ENCODE measurements at places on chromosomes 13 and 19.

- DNase-seq, result no peak
Measured at GRCh38 chr13:111482126-111482525, 161.7 kb downstream of the TEX29 start.

DNA sequence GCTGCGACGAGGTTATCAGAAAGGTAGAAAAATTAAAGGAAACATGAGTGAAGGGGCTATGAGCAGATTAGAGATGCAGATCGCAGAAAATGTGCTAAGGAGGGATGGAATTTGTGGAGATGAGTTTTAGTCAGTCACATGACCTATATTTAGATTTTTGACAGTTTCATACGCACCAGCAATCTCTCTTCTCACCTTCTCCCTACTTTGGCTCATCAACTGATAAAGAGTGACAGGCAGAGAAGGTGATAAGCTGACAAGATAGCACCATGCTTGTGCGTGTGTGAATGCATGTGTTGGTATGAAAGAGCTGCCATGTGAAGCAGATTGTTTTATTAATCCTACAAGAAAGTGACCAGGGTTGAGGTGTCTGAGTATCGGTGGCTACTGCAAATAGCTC lies 252.6 kb downstream of the RAP2A start:
- DNase-seq, result no peak

DNA sequence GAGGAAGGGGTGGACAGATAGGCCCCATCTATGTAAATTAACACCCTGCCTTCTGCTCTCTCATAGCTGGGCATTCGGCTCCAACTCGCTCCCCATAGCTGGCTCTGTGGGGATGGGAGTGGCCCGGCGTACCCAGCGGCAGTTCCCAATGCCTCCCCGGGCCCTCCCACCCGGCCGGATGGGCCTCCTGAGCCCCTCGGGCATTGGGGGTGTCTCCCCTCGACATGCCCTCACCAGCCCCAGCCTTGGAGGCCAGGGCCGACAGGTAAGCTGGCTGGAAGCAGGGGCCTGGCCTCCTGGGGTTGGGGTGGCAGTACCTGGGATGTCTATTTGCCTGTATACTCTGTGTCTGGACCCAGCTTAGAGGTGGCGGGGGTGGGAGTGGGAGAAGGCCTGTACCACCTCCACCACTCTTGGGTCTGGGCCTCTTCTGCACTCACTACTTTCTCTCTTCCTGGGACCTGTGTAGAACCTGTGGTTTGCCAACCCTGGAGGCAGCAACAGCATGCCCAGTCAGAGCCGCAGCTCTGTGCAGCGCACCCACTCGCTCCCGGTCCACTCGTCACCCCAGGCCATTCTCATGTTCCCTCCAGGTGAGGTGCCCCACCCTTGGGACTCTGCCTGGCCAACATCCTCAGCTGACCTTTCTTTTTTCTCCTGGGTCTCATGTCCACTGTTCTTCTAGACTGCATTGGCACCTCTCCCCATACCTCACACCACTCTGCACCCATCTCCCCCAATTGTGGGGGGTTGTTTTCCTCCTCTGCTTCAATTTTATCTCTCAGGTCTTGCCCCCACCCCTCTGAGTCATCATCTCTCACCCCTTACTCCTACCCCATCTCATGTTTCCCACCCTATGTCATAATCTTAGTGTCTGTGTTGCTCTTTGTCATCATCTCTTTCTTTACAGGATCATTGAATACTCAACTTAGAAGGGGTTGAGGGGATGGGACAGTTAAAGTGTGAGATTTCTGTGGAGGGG lies 10.1 kb downstream of the PAF1 start:
- no peak for DNase-seq

GRCh38 chr19:35757749-35758608 lies at the start of gene PROSER3:
PROSER3 (plus strand) TSS chr19:35758176; CDS start chr19:35758216, 40 bp downstream.
- peak; percentile 100 for DNase-seq

DNA sequence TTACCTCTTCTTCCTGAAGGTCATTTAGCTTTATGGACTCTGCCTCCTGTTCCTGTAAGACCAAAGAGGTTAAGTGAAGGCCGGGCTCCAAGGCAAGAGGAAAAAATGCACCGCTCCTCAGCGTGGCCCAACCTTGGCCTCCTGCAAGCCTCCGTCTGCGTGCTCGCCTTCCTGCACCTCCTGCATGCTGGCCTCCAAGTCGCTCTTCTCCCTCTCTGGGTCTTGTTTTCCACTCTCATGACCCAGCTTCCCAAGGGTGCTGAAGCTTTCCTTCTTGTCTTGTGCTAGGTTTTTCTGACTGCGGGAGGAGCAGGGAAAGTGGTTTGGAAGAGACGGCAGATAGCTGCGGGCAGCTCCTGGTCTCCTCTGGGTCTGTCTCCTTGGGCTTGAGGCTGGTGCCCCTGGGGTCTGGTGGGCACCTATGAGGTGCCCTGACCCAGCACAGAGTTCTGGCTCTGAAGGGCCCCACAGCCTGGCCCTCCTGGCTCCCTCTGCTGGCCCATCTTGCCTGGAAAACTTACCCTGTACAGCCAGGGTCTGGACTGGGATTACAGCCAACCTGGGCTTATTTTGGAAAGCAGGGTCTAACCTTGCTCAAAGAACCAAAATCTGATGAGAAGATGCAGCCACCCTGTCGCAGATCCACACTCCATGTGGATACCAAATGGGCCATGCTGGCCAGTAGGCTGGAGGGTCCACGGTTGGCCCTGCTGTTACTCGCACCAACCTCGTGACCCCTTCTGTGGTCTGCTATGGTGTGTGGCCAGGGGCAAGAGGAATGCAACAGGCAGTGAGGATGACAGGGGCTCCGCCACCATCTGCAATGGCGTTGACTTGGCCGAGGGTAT lies 5.2 kb downstream of the C13orf46 start:
- no peak for DNase-seq

- no peak for DNase-seq
Measured at GRCh38 chr13:40464337-40465014, 202.0 kb downstream of the FOXO1 start.

GRCh38 chr13:31236211-31236786 lies 36.5 kb downstream of the B3GLCT start:
- DNase-seq, result peak; percentile 26

GRCh38 chr19:8083141-8083540 lies 30.6 kb downstream of the CCL25 start:
- no peak for DNase-seq

GRCh38 chr19:17424743-17425365 lies 5.0 kb downstream of the MVB12A start:
- DNase-seq, result peak; percentile 50

GRCh38 chr13:73141292-73141771 lies 82.5 kb downstream of the KLF5 start:
- no peak for DNase-seq

DNA sequence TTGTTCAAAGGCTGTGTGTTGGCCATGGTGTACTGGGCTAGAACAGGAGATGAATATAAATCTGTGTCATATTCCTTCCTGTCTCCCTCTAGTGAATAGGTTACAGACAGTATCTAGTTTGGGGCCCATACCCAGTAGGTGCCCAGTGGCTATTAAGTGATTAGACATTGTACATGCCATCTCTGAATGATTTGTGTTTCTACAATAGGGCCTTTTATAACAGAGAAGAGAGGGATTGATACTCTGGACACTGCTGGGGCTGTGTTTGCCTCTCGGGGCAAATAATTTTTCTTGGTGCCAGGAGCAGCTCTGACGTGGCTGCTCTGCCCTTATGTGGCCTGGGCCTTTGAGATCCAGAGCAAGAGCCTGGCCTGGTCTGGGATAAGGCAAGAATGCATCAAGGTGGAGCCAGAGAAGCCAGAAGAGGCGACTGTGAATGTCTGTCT lies 403.1 kb downstream of the SPRY2 start:
- no peak for DNase-seq

Measured in cerebellar cortex (tissue), 1 donor.